ENCODE measurements at places on chromosomes 7 and 10.

- DNase-seq = no peak
Observed at GRCh38 chr7:2010551-2011265, 222.0 kb downstream of the MAD1L1 start.

DNA sequence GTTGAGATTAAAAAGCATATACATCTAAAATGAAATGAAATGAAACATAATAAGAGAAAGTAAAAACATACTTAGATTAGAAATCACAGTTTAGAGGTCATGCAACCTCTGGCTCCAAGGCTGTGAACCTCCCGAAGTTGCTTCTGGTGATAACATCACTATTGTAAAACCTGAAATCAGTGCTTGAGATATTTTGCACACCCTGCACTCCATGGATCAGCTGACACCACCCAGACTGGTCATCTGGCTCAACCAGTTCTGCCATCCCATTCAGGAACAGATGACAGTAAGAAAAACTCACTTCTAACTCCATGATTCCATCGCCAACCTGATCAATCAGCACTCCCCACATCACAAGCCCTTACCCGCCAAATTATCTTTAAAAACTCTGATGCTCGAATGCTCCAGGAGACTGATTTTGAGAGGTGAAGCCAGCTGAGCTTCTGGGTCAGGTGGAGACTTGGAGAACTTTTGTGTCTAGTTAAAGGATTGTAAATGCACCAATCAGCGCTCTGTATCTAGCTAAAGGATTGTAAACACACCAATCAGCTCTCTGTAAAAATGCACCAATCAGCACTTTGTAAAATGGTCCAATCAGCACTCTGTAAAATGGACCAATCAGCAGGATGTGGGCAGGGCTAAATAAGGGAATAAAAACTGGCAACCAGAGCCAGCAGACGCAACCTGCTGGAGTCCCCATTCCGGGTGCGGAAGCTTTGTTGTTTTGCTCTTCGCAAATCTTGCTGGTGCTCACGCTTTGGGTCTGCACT, 162.6 kb upstream of the MAGI2 start:
- DNase-seq = no peak

DNA sequence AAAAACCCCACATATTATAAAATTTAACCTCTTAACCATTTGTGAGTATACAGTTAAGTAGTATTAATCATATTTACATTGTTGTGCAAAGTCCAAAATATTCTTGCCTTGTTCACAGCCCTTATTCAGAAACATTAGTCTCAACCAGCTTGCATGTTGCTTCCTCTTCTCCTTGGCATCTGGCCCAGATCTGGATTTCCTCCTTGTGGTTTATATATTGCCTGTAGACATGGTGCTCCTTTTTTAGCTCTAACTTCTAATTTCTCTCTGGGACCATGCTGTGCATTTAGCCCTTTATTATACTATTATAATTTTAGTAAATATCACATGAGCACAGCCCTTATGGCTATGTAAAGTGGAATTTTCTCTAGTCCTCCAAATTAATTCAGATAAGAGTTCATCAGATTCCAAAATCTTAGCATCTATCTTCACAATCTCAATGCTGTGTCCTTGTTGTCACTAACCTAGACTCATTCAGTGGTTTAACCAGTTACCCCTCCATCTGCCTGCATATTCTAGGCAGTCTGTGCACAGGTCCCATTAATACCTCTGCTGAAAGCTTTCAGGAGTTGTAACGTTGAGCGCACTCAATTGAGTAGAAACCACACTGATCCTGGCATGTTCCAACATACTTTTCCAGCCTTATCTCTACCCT, 7.9 kb downstream of the CPED1 start:
- peak; percentile 77 for DNase-seq

DNA sequence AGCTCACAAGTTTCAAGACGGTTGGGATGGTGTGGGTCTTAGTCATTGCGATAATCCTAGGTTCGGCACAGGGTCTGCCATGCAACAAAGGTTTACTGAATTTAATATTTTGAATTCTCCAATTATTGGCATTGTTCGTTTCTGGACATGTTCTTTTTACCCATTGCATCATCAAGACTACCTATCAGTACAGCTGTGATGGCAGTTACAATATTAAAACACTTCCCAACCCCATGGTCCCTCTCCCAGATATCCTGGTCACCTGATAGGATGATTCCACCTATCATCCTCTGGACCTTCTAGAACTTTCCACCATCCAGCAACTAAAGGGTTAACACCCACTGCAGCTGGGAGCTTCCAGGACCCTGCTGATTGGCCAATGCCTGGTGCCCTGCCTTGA, 377.8 kb upstream of the PRKCQ start:
- DNase-seq = no peak

- DNase-seq = no peak
Observed at GRCh38 chr7:8564281-8564680, 130.9 kb downstream of the NXPH1 start.

- DNase-seq = peak; percentile 59
Observed at GRCh38 chr7:137146012-137146455, 197.5 kb downstream of the PTN start.

GRCh38 chr10:28679581-28680357, 2.4 kb downstream of the BAMBI start:
- DNase-seq = peak; percentile 46

- DNase-seq = no peak
Observed at GRCh38 chr10:119691726-119692125, 34.1 kb upstream of the INPP5F start.

DNA sequence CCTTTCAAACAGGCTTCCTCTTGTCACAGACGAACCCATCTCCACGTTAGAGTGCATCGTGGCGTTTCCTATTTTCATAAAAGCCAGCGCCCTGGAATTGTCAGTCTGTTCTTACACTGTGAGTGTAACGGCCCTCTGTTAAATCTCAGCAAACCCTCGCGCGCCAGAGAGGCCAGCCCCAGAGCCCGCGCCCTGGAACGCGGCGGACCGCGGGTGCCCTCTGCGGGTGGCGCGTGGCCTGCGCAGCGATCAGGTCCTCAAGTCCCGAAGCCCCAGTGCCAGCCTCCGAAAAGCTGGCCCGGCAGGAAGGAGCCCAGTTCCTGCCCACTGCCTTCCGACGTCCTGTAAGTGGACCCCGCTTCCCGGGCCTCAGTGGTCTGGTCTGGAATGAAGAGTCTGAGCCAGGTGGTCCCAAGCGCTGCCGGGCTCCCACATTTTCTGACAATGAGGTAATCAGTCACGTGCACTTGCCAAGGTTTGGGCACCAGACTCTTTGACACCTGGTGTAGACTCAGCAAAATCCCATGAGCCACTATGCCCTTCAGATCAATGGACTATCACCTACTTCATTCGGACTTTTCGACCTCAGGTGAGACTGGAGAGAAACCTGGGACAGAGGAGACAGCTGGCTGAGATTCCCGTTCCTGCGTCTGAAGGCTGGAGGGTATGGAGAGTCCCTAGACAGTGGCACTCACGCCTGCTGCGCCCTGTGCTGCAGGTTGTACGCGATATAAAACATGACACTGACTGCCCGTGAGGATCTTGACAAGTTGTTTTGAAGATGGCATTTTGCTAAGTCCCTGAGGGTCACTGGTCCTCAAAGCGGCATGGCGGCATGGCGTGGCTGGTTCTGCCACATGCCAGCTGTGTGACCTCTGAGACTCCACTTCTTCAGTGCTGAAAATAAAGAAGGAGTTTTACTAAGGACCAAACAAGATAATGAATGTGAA, 109.4 kb upstream of the LANCL2 start:
- peak; percentile 80 for DNase-seq

DNA sequence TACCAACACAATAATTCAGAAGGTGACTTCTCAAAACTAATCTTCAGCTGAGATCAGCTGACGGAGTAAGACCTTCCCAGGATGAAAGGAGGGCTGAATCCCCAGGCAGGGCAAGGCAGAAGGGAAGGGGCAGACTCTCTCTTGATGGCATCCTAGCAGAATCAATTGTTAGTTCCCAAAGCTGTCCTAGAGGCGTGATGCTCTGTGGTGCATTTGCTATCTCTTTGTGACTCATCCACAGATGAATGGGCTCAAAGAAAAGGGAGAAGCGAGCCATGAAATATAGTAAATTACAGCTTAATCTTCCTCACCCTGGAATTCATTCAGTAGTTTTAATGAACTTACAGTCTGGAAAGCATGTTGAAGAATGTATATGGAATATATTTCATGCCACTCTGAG, 37.2 kb downstream of the PDE1C start:
- DNase-seq = no peak

DNA sequence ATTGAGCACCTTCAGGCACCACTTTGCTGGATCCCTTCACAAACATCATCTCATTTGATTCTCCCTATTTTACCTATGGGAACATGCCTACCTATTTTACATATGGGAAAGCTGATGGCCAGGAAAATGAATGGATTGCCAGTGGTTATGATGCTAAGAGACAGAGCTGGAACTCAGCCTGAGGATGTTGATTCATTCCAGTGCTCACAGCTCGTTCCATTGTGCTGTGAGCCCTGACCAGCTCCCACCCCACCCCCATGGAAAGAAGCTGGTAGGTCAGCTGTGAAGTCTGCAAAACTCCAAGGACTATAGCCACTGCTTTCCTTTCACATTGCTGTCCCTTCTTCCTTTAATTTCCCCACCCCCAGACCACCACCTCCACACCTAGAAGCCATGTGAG, 9.6 kb downstream of the UBTD1 start:
- DNase-seq = peak; percentile 79

DNA sequence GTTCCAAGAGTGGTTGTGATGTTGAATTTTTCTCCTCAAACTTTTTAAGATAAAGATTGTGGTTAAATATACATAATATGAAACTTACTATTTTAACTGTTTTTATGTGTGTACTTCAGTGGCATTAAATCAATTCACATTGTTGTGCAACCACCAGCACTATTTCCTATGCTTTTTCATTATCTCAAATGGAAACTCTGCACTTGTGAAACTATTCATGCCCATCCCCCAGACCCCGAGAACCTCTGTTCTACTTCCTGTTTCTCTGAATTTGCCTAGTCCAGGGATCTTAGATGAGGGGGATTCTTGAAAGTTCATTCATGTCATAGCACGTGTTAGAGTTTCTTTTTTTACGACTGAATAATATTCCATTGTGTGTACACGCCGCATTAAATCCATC, 67.0 kb downstream of the WDR37 start:
- no peak for DNase-seq

DNA sequence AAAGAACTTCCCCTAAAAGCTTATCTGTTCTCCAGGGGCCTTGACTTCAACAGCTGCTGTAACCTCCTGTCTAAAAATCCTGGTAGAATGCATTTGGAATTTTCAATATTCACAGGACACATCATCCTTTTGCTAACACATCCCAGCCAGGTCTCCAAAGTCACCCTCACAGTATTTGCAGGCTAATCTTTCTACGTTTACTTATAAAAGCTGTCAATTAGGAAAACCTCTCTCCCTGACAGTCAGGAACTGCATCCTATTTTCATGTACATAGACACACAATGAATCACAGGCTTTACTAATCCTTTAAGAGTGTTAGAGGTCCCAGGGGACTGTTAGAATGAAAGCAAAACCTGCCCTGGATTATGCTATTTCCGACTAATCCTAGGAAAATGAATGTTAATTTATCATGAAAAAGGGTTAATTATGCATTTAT, 102.2 kb downstream of the GFRA1 start:
- peak; percentile 32 for DNase-seq

GRCh38 chr10:102024799-102025198, 31.2 kb downstream of the ARMH3 start:
- DNase-seq = no peak

GRCh38 chr10:31582365-31583052, 263.5 kb downstream of the ZEB1 start:
- peak; percentile 46 for DNase-seq

DNA sequence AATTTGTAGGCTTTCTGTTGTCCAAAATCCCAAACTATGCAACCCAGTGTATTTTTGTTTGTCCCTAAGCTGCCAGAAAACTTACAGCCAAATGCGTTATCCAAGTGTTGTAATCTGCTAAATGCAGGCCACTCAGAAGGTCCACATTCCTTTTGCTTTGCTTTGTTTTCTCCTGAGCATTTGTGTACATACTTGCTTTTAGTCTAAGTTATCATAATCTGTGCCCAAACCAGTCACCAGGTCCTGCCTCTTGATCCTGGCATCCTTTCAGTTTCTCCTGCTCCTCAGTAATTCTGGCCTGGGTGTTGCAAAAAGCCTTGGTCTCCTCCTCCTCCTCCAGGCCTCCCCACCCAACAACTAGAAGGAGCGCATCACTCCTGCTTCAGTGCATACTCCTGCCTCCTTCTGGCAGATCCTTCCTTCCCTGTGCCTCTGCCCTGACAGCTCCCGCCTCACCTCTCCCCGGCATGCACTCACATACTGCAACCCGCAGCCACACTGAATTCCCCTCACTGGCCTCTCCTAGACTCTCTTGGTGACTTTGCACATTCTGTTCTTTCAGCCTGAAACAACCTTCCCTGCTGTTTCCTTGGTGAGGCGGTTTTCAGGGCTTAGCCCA, 2.3 kb downstream of the DENND2A start:
- peak; percentile 61 for DNase-seq

DNA sequence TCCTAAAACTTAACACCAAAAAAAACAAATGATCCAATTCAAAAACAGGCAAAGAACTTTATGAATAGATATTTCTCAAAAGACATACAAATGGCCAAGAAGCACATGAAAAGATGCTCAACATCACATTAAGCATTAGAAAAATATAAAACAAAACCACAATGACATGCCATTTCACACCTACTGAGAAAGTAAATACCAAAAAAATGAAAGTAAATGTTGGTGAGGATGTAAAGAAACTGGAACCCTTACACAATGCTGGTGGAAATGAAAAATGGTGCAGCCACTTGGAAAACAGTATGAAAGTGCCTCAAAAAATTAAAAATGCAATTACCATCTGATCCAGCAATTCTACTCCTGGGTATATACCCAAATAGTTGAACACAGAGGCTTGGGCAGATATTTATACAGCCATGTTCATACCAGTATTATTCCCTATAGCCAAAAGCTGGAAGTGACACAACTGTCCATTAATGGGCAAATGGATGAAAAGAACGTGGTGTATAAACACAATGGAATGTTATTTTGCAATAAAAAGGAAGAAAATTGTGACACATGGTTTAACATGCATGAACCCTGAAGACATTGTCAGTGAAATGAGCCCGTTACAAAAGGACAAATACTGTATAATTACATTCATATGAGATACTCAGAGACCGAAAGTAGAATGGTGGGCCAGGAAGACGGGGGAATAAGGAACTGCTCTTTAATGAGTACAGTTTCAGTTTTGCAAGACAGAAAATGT, 89.0 kb downstream of the JMJD1C start:
- no peak for DNase-seq

DNA sequence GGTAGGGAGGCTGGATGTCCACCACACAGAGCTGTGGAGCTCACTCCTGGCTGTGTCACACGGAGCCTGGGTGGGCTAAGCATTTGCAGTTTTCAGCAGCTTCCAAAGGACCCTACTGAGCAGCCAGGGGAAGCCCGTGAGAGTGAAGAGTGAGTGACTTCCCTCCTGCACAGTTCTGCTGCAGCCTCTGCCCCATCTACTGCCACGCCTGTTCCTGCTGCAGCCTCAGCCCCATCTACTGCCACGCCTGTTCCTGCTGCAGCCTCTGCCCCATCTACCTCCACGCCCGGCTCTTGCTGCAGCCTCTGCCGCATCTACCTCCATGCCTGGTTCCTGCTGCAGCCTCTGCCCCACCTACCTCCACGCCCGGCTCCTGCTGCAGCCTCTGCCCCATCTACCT, 12.2 kb downstream of the ADAM8 start:
- no peak for DNase-seq
